ENCODE measurements at places on chromosomes 3 and 15.

GRCh38 chr3:22360970-22361369 is 610.0 kb upstream of the ZNF385D start:
- no peak for DNase-seq

GRCh38 chr15:40949756-40950207 is 3.5 kb upstream of the CHAC1 start:
- no peak for DNase-seq

- no peak for DNase-seq
Measured at GRCh38 chr3:171685116-171685895, 125.0 kb downstream of the PLD1 start.

DNA sequence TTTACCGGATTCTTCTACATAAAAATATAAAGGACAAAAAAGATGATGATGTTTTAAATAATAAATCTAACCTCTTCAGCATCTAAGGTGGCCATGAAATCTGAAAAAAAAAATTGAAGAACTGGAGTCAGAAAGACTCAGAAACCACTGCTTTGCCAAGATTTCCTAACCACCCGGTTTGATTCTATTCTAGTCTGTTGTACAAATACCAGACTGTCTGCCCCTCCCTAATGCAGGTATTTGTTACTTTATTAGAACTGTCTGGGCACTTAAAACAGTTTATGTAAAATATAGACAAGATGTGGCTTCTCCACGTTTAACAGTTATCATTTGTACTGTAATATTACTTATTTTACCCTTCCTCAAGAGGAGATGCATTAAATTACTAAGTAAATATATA is 48.8 kb downstream of the UACA start:
- no peak for DNase-seq

- DNase-seq = no peak
Measured at GRCh38 chr3:12938258-12938711, 96.9 kb upstream of the RPL32 start.

- DNase-seq = no peak
Measured at GRCh38 chr3:142602619-142603385, 6.6 kb downstream of the PLS1 start.

DNA sequence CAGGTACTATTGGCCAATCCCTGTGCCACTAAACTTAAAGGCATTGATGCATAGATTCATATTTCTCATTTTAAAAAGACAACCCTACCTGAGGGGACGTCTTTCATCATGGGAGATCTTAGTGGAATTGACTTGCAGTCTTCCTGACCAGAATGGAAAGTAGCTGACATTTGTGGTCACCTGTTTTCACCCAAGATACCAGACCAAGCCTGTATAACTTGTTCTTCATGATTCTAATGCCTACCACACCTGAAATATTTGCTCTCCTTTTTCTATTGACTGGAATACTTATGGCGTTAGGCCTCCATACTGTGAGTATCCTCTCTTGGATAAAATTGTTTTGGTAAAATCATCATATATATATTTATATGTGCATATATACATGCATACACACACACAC is 54.7 kb upstream of the XCR1 start:
- no peak for DNase-seq
